GM13977 (cell line): ENCODE measurements at places on chromosomes 4 and X.

DNA sequence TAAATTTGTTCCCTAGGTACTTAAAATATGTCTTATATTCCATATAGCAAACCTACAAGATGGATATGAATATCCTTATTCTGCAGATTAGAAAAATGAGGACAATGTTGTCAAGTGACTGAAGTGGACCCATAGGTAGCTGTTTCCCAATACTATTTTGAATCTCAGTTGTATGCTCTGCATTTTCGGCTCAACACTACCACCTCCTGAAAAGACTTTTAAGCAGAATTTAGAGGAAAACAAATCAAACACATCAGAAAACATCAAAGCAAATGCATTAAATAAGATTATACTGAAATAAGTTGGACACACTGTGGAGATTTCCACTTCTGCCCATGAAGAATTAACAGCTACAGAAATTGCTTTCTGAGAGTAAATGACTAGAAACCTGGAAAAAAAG lies 488.7 kb downstream of the TRIML1 start:
- DNase-seq, result no peak

DNA sequence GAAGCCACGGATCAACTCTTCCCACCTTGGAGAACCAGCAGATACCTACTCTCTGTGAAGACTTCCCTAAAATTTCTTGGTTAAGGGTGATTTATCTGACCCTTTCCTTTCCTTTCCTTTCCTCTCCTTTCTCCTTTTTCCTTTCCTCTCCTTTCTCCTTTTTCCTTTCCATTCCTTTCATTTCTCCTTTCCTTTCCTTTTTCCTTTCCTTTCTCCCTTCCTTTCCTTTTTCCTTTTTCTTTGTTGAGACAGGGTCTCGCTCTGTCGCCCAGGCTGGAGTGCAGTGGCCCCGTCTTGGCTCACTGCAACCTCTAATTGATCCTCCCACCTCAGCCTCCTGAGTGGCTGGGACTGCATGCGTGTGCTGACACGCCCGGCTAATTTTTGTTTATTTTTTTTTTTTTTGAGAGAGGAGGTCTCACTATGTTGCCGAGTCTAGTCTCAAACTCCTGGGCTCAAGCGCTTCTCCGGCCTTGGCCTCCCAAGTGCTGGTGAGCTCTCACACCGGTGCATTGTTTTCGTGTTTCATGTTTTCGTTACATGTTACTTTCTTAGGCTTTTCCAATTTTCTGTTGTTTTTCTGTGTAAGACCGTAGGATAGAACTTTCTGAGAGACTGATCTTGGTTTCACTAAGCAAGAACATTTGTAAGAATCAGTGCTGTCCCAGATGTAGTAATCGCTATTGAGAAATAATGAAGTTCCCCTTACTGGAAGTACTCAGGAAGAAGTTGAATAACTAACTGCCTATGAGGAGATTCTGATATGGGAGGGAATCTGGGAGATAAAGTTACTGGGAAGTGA lies 2.0 kb downstream of the TMEM165 start:
- no peak for DNase-seq

- DNase-seq, result no peak
Observed at GRCh38 chr4:79852305-79852730, 220.7 kb downstream of the ANTXR2 start.

DNA sequence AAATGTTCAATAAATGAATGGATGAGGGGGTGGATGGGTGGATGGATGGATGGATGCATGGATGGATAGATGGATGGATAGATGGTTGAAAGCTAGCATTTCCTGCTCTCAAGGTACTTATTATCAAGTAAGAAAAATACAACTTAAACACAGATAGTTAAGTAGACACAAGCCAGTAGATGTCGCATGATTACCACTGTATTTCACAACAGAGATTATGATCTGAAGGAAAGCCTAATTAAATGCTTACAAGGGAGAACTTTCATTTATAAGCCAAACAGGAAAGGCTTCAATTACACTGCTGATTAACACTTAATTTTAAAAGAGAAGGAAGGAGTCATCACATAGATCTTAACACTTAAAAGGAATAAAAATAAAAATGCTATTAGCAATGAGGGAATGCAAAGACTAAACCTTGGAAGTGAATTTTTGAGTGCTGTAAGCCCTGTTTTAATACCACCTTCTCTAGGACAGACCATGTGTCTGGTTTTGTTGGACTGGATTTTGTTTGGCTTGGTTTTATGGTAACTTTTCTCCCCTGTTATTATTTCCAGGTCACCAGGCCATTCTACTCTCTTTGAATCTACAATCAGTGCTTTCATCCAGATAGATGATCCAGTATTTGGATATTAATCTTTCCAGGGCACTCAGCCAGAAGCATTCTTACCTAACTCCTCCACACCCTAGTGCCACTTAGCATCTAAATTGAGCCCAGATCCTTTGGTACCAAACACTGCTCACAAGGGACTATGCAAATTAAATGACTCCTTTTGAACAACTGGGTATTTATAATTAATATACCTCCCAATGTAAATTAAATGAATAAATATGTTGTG lies 75.5 kb upstream of the SLC39A8 start:
- no peak for DNase-seq

DNA sequence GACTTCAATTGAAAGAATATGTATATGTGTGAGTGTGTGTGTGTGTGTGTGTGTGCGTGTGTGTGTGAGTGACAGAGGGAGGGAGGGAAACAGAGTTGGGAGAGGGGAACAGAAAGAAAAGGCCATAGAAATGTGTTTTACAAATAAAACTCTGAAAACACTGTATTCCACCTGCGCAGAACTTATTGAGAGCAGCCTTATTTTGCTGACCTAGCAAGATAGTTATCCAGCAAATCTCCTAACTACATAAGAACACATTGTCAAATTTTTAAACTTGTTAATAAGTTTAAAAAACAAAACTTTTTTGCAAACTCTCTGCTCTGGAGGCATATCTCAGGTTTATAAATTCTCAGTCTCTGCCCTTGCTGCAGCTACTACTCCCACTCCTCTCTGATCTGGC lies 217.9 kb upstream of the NOCT start:
- no peak for DNase-seq

GRCh38 chrX:27626066-27626465 lies 35.9 kb downstream of the DCAF8L2 start:
- DNase-seq, result no peak

- DNase-seq, result no peak
Observed at GRCh38 chr4:175616287-175616686, 195.8 kb downstream of the GPM6A start.

- DNase-seq, result no peak
Observed at GRCh38 chrX:153209347-153209746, 30.3 kb downstream of the MAGEA1 start.

- no peak for DNase-seq
Observed at GRCh38 chr4:653831-654502, 20.1 kb downstream of the ATP5ME start.

DNA sequence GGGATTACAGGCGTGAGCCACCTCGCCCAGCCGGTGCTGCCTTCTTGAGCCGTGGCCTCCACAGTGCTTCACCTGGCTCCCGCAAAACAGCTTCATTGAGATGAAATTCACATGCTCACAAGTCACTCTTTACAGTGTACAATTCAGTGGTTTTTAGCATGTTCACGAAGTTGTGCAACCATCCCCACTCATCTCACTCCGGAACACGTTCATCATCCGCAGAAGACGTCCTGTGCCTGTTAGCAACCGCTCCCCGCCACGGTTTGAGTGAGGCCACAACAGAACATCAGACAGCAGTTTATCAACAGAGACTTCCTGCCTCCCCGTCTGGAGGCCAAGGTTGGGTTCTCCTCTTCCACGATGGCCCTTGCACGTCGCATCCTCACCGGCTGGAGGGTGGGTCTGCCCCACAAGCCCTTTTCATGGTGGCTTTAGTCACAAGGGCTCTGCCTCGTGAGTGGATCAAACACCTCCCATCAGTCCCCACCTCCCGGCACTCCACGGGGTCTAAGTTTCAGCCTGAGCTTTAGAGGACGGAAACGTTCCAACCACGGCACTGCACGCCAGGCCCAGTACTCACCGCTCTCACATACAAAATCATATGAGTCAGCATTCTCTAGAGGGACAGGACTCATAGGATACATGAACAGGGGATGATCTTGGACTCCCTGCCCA lies 29.6 kb upstream of the SPON2 start:
- DNase-seq, result no peak

- no peak for DNase-seq
Observed at GRCh38 chrX:31251336-31251735, 179.5 kb upstream of the FTHL17 start.

GRCh38 chr4:183284965-183285364 lies 35.1 kb downstream of the CLDN22 start:
- DNase-seq, result no peak

GRCh38 chrX:106397788-106398538 lies 213.8 kb upstream of the RADX start:
- no peak for DNase-seq

DNA sequence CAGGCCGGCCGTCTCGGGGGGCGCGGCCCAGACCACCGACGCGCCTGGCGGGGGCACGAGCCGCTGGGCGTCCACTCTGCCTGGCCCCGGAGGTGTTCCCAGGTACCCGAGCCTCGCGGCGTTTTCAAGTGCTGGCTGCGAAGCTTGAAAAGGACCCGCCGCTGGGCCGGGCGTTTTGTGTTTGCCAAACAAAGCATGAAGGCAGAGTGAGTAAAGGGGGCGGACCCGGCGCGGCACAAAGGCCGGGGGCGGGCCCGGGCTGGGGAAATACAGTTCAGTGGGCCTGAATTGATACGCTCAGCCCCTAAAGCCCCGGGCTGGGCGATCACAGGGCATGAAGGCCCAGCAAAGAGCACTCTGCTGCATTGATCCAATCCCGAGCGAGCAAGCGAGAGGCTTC lies 65.4 kb downstream of the SOX3 start:
- no peak for DNase-seq

GRCh38 chr4:134848681-134849080 lies 647.1 kb upstream of the PABPC4L start:
- DNase-seq, result no peak

GRCh38 chr4:123230061-123230460 lies 166.5 kb upstream of the SPRY1 start:
- no peak for DNase-seq

DNA sequence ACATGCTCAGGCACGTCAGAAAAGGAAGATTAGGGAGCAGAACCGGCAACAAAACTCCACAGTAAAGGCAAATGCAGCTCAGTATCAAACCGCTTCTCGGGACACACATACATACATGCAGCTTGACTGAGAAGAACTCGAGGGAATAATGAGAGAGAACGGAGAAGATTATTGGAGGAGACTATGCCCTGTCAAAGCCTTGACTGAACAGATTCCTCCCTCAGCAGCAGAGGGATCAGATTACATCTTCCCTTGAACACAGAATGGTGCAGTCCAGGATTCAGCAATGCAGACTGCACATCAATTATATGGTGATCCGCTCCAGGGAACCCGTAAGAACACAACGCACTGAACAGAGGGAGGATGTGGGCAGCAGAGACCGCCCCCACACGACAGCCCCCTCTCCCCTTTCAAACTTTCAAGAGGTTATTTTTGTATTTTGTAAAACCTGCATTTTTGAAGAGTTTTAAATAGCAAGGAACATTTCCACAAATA lies 183.2 kb downstream of the FBXW7 start:
- DNase-seq, result peak; percentile 4

GRCh38 chr4:164700471-164700870 lies 53.5 kb upstream of the SMIM31 start:
- no peak for DNase-seq

DNA sequence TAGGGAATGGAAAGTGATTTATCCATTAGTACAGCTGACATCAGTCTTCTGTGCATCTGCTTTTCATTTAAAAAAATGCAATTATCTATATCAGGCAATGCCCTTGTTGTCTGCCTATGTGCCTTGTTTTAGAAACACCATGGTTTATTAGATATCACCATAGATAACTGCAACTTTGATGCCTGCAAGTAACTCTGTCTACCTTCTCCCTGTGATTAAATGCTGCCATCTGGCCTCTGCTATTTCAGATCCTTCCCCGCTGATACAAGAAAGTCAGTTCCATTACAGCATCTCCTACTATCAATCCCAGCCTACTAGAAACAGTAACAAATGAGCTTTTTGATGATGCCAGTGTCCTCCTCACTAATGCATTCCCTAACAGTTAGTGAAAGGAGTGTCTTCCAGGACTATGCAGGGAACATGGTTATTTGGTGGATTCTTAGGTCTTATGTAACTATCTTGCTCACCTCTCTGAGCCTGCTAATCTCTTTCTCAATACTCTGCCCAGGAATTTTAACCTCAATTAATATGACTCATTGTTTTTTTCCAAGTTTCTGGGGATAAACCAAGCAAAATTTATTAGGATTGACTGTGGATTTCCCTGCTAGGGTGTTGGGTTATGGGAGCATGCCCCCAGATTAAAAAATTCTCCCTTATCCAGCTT lies 444.9 kb downstream of the RAPGEF2 start:
- DNase-seq, result no peak

DNA sequence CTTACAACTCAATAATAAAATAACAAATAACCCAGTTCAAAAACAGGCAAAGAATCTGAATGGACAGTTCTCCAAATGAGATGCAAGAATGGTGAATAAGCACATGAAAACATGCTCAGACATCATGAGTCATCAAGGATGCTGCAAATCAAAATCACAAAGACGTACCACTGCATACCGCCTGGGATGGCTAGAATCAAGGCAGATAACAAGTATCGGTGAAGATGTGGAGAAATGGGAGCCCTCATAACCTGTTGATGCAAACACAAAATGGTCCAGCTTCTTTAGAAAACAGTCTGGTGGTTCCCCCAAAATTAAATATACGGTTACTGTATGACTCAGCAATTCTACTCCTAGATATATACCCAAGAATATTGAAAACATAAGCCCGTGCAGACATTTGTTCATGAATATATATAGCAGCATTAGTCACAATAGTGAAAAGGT lies 32.5 kb downstream of the AKAP4 start:
- DNase-seq, result no peak

- DNase-seq, result no peak
Observed at GRCh38 chrX:2654436-2655340, 36.4 kb upstream of the CD99 start.

DNA sequence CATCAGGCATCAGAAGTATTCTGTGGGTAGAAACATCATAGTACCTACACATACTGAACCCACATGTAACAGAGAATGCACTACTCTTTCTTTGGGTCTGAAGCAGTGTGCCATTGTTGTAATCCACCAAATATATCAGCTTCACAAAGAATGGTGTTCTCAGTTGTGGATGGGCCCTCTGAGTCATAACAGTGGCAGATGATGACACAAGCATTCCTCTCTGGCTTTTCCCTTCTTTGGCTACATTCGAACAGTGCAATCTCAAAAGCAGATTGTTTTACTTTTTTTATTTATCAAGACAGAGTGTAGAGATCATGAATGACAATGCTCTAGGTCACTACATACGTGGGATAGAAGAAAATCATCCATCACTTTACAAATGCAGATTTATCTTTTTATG lies 247.2 kb upstream of the EPHA5 start:
- no peak for DNase-seq

- DNase-seq, result no peak
Observed at GRCh38 chrX:130343411-130343810, 3.7 kb downstream of the SLC25A14 start.

DNA sequence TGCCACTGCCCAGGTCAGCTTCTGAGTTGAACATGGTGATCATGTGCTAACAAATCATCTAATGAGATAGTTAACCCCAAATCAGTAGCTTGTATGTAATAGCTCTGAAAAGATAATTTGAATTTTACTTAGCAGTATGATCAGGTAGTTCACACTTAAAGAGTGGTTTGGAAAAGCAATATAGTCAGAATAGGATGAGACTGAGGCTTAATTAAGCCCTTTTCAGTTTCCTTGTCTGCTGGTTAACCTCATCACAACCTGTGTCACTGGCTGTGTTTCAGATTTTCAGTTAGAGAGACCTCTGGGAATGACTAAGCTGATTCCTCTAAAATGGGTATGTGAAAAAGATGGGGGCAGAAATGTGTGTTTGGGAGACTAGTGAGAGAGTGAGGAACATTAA lies 38.1 kb downstream of the GPR174 start:
- peak; percentile 20 for DNase-seq
